ENCODE measurements at places on chromosomes 11 and 22. TPM values are rescaled to one million over a fixed set of nuclear protein-coding genes. Genes with fewer than 3 reads are reported as not detected.

GRCh38 chr11:10892250-10892649 lies 34.4 kb upstream of the ZBED5 start:
- DNase-seq, result no peak

GRCh38 chr11:12076840-12077534 lies 33.4 kb upstream of the MICAL2 start:
- DNase-seq, result no peak

GRCh38 chr11:11237070-11237832 lies 115.8 kb downstream of the CSNK2A3 start:
- no peak for DNase-seq

DNA sequence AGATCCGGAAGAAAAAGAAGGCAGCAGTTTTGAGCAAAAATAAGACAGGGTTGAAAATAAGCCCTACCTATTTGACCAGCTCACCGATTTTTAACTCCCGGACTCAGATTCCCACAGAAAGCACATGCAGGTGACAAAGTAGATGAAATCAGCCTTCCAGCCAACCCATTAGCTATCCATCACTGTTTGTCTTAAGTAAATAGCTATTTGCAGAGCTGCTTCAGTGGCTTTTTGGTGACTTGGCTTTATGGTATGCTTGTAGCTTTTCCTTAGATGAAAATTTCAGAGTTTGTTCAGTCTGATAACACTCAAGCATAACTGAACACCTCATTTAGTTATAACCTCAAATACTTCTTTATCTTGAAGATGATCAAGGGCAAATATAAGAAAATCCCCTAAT lies 192.6 kb downstream of the HIPK3 start:
- no peak for DNase-seq

- peak; percentile 29 for DNase-seq
Observed at GRCh38 chr11:6911948-6912347, 8.9 kb upstream of the OR2D3 start.

DNA sequence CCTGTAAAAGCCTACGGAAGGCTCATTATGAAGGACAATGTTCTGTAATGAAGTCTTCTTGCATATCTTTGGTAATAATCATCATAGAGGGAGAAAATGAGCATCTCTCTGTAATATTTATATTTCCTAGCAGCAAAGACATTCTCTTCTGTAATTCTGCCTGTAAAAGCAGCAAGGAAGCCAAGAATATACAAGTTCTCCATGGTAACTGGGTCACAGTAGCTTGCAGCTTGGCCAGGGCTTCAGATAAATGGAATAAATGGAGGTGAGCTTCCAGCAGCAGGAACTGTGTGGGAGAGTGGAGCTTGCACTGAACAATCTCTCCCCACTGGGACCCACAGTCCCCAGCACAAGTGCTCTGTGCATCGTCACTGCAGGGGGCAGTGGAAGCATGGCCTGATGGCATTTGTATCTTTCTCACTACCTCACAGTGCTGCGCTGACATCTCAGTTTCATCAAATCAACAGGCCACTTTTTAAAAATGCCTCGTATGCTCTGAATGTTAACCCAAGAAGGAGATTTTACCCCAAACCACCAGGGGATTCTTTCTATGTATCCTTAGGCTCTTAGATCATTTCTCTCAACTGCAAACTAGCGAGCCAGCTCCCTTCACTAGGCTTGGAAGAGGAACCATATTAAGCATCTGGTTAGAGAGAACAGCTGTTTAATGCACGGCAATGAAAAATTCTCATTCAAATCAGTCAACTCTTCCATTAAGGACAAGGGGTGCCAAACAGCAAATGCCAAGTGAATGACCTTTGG lies 1059.7 kb downstream of the OPCML start:
- DNase-seq, result no peak

- DNase-seq, result no peak
Observed at GRCh38 chr22:42893371-42894150, 36.5 kb upstream of the ARFGAP3 start.

DNA sequence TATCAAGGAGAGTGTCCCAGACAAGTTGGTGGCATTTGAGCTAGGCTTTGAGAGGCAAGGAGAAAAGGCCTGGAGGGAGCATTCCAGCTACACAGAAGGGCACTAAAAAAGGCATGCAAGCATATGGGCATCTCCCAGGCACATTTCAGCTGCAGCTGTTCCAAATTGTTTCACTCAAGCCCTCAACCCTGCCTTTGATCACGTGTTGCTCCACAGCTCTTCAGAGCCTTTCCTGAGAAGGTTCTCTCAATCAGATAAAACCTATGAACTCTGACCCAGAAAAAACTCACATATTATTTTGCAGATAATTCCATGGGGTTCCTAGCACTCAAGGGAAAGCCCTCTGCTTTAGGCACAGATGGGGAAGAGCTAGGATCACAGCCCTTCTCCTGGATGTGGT lies 24.4 kb upstream of the HSPA8 start:
- no peak for DNase-seq

GRCh38 chr22:28829358-28830181 lies 29.2 kb upstream of the XBP1 start:
- DNase-seq, result peak; percentile 10

- DNase-seq, result no peak
Observed at GRCh38 chr22:20273758-20274181, 5.7 kb upstream of the RTN4R start.

- no peak for DNase-seq
Observed at GRCh38 chr11:78289552-78290292, 101.0 kb downstream of the USP35 start.

GRCh38 chr11:70142221-70142875 lies 60.7 kb upstream of the FADD start:
- no peak for DNase-seq

GRCh38 chr11:35968386-35969088 lies 24.7 kb downstream of the LDLRAD3 start:
- no peak for DNase-seq

DNA sequence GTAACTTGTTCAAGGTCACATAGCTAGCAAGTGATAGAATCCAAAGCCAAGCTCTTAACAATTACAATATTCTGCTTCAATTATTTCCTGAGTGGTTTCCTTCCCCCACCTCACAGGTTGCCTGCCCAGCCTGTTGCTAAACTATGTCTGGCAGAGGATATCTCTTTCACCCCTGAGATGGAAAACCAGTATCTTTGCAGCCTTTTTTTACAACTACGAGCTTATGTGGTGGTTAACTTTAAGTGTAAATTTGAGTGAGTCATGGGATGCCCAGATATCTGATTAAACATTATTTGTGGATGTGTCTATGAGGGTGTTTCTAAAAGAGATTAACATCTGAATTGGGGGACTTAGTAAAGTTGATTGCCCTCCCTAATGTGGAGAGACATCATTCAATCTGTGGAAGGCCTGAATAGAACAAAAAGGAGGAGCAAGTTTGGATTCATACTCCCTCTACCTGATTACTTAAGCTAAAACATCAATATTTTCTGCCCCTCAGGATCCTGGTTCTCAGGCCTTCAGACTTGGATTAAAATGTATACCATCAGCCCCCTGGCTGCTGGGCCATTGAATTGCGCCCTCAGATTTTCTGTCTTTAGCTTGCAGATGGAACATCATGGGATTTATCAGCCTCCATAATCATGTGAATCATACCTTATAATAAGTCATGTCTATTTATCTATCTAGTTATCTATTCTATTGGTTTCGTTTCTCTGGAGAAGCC lies 911.9 kb downstream of the METTL15 start:
- peak; percentile 47 for DNase-seq

DNA sequence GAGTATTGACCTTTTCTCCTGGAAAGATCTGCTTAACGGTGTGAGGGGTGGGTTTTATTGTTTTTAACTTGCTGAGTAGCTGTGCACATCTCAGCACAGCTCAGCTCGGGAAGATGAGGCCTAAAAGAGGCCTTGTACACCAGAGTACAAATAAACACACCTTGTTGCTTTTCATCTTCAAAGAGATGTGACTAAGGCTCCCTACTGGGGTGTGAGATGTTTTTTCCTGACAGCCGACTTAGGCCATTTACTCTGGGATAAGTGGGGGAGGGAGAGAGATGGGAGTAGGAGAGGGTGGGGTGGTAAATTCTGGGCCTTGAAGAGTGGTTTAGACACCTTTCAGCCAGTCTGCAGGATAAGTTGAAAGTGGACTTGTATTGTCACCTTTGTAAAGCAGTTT lies 2.9 kb downstream of the LDLRAD3 start:
- DNase-seq, result no peak

GRCh38 chr11:2252018-2252417 lies 18.4 kb downstream of the ASCL2 start:
- DNase-seq, result no peak

Gene PRCP
- total RNA-seq, result 271 TPM

Gene CALCA
- total RNA-seq, result not detected

Gene TSSC4
- total RNA-seq, result 63.2 TPM

Gene WNT11
- not detected for total RNA-seq

Gene HIRA
- total RNA-seq, result 22.8 TPM
